ENCODE measurements at places on chromosomes 11 and 22.

- DNase-seq = no peak
Observed at GRCh38 chr11:45541693-45542434, 123.6 kb downstream of the CHST1 start.

DNA sequence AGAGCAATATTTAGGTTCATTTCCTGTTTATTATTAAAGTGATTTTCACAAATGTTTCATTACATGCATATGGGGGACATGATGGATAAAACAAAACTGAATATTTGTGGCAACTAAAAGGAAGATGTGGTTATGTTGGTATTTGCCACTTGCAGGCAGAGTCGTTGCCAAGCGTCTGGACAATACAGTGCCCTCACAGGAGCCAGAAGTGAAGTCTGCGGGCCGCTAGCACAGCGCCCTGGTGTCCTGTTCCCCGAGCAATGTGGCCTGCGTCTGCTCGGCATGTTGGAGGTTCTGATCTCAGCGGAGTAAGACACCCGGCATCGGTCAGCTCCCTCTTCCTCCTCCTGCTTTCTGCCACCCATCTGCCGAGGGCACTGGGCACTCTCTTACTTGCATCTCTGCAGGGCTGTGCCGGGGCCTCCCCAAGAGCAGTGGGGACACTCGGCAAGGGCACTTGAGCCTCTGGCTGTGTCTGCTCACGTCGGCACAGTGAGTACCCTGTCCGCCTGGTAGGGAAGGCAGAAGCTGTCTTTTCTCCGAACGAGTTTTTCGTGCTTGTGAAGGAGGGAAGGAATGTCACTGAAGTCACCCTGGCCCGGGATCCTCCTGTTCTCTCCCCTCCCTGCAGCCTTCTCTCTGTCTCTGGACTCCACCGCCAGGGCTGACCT lies 10.5 kb upstream of the TTLL12 start:
- no peak for DNase-seq

DNA sequence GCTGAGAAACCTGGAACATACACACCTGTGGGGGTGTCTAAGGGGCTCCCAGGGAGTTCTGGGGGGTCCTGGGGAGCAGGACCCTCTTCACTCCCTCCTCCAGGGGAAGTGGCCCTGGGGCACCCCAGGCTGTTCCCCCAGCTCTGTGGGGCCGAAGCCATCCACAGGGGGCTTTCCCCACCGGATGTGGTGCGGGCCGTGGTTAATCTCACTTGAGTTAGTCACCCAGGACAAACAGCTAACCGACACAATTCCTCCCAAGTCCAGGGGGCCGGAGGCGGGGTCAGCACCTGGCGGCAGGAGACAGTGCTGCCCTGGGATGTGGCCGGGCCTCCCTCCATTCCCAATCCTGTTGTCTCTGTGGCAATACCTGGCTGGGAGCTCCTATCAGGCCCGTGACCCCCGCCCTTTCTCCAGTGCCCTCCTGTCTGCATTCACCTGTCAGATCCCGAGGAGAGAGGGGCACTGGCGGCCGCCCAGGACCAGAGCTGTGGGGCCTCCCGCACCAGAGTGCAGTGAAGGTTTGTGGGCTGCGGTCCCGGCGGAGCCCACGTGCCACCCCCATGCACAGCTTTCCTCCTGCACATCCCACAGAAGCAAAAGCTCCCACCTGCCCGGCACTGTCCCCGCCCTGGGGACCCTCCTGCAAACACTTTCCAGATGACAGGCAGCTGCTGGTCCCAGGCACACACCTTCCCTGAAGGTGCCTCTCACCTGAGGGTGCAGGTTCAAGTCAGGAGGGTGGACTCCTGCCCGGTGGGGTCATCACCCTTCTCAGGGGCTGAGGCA lies 5.2 kb upstream of the MUC5AC start:
- DNase-seq = no peak

DNA sequence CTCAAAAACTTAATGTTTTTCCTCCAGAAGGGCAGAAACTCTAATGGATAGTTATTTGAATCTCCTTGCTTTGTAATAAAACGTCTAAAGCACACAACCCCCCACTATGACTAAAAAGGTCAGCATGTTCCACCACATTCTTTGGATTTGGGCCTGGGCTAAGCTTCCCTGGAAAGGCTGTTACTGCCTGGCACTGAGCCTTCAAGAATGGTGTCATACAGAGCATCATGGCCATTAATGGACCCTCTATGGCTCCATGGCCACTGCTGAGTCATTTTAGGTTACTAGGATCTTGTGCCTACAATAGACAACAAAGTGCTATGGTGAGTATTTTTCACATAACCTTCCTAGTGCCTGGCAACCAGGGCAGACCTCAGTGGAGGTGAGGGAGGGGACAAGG lies 242.6 kb upstream of the FAT3 start:
- no peak for DNase-seq

DNA sequence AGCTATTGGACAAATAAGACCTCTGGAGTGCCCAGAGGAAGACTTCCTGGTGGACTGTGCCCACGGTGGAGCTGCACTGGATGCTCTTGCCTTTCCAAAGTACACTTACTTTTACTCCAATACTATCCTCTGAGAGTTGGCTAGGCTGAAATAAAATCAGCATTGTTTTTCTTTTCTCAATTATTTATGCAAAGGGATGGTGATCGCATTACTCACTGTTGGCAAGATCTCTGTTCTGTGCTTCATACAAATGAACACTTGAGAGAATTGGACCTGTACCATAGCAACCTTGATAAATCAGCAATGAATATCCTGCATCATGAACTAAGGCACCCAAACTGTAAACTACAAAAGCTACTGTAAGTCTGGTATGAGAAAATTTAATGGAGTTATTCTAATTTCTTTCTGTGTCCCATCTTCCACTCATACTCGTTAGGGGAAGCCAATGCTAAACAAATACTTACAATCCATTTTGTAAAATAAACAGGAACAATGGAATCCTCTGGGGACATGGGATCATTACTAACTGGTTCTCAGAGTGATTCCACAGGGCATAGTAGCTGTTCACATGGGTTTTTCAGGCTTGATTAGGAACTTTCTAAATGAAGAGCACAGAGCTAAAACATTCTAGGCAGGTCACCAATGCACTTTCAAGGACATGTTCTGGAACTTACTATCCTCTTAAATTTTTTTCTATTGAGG lies 26.3 kb downstream of the NLRP14 start:
- DNase-seq = no peak

GRCh38 chr22:39967103-39967829 lies 7.1 kb downstream of the TMA7B start:
- DNase-seq = no peak

- DNase-seq = no peak
Observed at GRCh38 chr22:30265131-30265720, 1.4 kb downstream of the OSM start.

DNA sequence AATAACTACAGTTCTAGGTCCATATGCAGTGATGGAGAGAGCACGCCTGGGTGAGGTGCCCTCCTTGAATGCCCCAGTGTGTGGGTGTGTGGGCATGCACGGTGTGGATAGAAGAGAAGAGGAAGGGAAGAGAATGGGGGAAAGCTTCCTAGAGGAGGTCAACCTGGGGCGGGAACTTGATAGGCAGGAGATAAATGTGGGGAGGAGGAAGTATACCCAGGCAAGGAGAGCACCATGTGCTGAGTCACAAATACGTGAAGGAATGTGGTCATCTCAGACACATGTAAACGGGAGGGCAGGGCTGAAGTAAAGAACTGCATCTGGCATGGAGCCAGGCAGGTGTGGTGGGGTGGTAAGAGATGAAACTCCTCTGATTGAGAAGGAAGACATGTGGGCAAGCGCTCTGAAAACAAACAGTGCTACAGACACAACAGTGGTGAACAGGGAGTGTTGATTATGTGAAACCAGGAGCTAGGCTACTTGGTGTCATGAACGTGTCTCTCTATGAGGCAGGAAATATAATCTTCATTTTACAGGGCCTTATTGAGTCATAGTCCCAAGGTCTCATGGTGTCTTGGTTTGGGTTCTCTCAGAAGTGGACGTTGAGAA lies 61.5 kb upstream of the EED start:
- no peak for DNase-seq

GRCh38 chr11:61893981-61894380 lies 2.6 kb upstream of the FADS3 start:
- DNase-seq = no peak

DNA sequence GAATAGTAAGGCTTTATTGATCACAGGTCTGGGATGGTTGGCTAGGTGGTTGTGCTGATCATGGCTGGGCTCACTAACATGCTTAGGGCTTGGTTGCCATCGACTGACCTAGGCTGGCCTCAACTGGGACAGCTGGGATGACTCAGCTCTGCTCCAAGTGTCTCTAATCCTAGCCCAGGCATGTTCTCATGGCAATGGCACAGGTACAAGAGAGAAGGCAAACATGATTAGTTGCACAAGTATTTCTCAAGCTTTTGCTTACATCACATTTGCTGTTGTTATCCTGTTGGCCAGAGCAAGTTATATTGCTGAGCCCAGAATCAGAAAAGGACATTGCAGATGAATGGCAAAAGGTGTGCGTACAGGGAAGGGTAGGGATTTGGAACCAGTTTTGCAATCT lies 68.5 kb upstream of the SLC35C1 start:
- no peak for DNase-seq

DNA sequence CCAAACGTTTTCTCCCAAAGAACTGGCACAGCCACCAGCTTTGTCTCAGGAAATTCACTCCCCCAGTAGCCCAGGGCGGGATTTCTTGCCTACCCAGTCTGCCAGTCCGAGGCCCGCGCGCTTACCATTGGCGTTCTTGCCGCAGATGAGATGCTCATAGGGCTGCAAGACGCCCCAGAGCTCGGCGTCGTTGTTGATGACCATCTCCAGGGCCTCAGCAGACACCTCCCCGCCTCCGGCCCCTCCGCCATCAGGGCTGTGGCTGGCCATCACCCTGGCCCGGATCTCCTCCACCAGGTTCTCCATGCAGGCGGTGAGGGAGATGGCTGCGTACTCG lies 1.3 kb downstream of the ABTB2 start:
- DNase-seq = no peak
